Upper lobe of left lung (tissue), 6 donors: ENCODE measurements at places on chromosomes 7 and 10.
A peak's percentile ranks its signal among the peaks of the same experiment; 100 is the strongest.

GRCh38 chr7:25496476-25497368, 268.4 kb upstream of the NPVF start:
- DNase-seq: no peak

GRCh38 chr7:80815733-80816132, 103.1 kb downstream of the SEMA3C start:
- DNase-seq: no peak

DNA sequence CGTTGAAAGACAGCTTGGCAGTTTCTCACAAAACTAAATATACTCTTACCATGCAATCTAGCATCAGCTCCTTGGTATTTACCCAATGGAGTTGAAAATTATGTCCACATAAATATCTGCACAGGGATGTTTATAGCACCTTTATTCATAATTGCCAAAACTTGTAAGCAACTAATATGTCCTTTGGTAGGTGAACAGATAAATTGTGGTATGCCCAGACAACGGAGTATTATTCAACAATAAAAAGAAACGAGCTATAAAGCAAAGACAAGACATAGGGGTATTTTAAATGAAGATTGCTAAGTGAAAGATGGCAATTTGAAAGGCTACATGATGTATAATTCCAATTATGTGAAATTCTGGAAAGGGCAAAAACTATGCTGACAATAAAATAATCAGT, 162.5 kb upstream of the PTN start:
- no peak for DNase-seq

- DNase-seq: peak; percentile 56
Measured at GRCh38 chr10:79137826-79138225, 69.1 kb downstream of the ZMIZ1 start.

DNA sequence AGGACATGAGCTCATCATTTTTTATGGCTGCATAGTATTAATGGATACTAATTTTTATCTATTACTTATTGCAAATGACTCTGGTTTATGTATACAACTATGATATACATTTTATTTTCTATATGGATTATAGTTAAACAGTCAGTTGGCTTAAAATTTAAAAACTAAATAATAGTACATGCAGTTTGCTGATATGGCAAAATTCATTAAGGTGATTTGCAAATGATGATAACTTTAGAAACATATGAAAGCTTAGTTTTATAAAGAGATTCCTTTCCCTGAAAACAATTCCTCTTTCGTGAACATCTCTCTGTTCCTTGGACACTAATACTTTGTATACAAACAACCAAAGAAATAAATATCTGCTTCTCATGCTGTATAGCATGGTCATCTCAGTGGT, 165.5 kb upstream of the SEMA3E start:
- no peak for DNase-seq

- no peak for DNase-seq
Measured at GRCh38 chr10:19730907-19731217, 85.4 kb upstream of the PLXDC2 start.

GRCh38 chr10:131689486-131689885, 211.3 kb upstream of the PPP2R2D start:
- DNase-seq: no peak

- no peak for DNase-seq
Measured at GRCh38 chr7:9091282-9091681, 657.9 kb downstream of the NXPH1 start.

- DNase-seq: no peak
Measured at GRCh38 chr7:110944966-110945644, 145.8 kb upstream of the LRRN3 start.

DNA sequence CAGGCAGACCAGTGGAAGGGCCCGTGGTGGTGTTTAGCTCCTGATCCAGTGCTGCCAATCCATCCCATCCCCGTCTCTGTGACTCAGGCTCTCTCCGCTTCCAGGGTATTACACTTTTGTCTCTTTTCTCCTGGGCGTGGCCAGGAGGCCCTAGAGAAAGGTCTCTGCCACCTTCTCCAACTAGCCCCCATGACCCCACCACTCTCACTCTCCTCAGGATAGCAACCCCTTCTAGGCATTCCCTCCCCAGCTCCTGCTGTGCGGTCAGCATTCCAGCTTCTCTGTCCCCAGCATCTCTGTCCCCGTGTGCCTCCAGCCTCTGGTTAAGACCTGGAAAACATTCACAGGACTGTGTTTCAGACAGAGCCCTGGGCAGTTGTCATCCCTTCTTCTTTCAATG, 36.2 kb upstream of the R3HCC1L start:
- peak; percentile 10 for DNase-seq

DNA sequence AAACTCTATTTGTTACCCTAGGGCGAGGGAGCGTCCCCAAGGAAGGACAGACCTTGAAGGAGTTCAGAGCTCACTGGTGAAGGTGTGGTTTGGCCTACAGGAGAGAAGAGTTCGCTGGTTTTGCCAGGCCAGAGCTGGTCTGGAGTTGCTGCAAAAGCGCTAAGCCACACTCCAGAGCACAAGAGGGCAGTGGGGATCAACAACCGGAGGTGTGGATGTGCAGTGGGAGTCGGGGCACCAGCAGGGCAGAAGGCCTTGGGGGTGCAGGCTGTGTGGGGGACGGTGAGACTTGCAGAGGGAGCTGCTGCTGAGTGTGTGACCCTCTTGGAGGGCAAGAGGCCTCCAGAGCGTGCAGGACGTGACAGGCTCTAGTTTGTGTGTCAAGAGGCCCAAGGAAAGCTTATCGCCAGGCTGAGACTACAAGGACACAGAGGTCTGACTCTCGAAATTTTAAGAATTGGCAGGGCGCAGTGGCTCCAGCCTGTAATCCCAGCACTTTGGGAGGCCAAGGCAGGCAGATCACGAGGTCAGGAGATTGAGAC, 14.3 kb upstream of the CUL1 start:
- peak; percentile 24 for DNase-seq

GRCh38 chr7:123715799-123716198, 33.0 kb downstream of the WASL start:
- no peak for DNase-seq

DNA sequence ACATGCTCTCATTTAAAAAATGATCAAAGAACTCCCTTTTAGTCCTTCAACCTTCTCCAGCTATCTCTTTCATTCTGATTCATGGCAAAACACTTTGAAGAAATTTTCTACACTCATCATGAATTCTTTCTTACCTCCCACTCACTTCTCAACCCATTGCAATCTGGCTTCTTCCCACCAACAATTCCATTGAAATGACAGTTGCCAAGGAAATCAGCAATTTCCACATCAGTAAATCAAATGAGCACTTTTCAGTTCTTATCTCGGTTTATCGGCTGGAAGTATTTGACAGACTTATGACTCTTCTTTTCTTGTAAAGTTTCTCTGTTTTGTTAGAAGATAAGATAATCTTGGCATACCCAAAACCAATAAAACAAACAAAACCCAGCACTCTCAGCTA, 99.1 kb upstream of the CACNA2D1 start:
- no peak for DNase-seq

DNA sequence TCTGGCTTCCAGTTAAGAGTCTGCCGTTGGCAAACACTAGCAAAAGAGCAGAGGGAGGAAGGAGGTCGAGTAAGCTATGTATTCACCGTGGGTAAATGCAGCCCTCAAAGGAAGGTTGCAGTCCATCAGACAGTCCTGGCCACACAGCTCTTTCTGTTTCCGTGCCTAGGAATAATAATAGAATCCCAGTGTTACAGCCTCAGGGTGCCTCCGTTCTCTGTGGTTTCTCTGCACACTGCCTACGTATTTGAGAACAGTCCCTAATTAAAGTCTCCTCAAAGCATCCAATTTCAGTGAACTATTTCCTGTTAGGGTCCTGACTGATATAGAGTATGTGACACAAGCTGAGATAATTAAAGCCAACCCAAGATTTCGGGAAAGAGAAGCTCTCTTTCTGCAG, 176.7 kb downstream of the GPAM start:
- DNase-seq: no peak

- peak; percentile 98 for DNase-seq
Measured at GRCh38 chr7:96321658-96322372, at the start of gene SLC25A13. Gene SLC25A13, minus strand, starts transcription at chr7:96322098. Its CDS starts 142 bp downstream, at chr7:96321956.

GRCh38 chr7:86733783-86734182, 90.1 kb downstream of the GRM3 start:
- DNase-seq: no peak

- DNase-seq: no peak
Measured at GRCh38 chr10:112340601-112341000, 33.3 kb upstream of the ACSL5 start.

GRCh38 chr10:11842411-11842810, 19.3 kb downstream of the PROSER2 start:
- DNase-seq: no peak

- DNase-seq: no peak
Measured at GRCh38 chr10:88702848-88703597, 3.0 kb upstream of the LIPK start.

DNA sequence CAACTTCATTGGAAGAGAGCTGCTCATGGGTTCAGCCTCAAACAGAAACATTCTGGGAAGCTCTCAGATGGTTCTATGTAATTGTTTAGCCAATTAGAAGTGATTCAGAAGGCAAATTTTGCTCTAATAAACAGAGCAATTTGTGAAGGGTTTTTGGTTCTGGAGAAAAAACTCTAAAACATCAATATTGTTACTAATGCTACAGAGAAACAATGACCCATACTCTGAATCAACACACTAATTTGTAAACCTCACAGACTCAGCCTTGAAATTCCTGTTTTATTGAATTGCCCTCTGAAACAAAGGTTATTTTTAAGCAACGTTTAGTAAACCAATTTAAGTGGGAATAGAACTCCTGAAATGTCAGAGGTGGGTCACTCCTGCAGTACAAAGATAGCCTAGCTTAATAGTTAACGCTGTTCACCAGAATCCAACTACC, 171.6 kb upstream of the SVIL start:
- DNase-seq: no peak

DNA sequence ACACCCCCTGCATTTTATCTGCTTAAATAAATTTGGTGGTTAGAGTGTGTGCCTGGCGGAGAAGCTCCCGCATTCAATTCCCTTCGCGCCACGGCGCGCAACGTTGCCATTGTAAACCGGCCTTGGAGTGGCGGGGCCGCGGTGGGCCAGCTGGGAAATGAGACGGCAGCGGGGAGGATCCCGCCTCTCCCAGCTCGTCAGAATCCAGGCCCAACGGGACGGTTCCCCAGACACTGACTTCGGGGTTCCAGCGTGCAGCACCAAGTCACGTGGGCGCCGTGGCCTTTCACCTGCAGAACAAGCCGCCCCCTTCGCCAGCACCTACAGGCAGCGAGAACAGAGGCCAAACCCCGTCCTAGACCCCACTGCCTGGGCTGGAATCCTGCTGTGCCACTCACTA, 103.4 kb downstream of the GRID1 start:
- DNase-seq: peak; percentile 15

DNA sequence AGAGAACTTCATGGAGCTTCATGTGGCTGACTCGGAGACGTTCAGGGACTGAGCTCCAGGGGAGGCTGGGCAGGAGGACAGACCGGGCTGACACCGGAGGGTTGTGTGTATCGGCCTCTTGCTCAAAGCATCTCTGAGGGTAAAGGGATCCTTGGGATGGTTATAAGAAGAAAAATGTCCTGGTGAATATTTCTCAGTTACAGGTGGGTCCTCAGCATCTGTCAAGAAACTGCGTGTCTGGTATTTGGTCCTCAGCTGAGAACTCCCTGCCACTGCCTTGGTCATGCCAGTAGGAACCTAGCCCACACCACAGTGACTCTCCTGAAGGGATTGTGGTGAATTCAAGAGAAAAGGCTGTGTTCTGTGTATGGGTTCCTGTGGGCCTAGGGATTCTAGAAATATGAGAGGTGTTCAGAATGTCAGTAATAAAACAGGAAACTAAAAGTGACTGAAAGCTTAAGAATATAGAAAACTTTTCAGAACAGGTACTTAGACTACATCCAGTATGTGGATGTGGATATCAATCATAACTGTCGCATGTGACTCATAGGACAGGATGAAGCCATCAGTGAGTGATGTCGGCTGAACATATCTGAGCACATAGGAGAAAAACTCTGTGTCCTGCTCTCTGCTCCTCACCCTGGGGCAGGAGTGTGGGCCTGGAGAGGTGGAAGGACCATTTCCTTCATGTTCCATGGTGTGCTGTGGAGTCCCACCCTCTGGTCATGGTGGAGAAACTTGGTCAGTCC, 28.4 kb downstream of the MBL2 start:
- DNase-seq: no peak

- no peak for DNase-seq
Measured at GRCh38 chr7:99829524-99830160, 1.8 kb downstream of the CYP3A43 start.

- DNase-seq: no peak
Measured at GRCh38 chr10:70440296-70441160, 953 bp downstream of the NODAL start.

DNA sequence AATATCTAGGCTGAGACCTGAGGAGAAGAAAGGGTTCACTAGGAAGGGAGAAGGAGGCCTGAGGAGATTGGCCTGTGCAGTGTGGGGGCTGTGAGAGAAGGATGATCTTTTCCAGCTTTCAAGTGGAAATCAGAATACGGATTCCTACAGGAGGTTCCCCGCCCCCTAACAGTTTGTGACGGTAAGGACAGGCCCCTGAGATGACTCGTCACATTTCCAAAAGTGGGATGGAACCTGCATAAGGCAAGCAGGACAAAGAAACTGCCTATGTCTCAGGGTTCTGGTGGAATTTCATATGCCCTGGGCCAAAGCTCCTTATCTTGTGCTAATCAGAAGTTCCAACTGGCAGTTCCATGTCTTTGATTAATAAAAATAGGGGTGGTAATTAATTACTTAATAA, 275.6 kb downstream of the SNX10 start:
- DNase-seq: no peak

DNA sequence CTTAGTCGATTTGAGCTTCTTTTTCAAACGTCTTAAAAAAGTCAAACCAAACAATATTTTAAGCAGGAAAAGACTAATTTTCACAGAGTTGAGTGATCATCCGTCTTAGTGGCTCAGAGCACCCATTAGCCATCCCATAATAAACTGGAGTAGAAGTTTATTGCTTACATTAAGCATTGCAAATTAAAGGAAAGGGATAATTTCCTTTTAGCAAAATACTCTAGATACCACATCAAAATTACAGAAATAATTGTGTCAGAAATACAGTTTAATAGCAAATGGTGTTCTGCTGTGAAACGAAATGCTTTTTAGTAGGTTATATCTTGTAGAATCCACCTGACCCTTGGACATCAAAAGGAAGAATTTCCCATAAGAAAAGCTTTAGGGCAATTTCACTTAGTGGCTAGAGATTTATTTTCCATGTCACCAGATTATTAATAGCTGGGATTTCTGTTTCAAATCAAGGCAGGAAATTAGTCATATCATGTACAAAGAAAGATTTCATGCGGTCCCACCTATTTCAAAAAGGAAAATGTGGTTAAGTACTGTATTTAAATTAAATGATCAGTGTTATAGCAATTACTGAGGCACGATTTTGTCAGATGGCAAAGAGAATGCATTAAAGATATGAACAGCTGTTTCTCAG, 96.2 kb downstream of the NPTX2 start:
- DNase-seq: no peak

- no peak for DNase-seq
Measured at GRCh38 chr7:155921804-155922066, 109.5 kb upstream of the SHH start.

- DNase-seq: no peak
Measured at GRCh38 chr10:78445308-78445707, 411.6 kb downstream of the RPS24 start.

GRCh38 chr10:132657748-132658147, 120.2 kb downstream of the INPP5A start:
- no peak for DNase-seq

GRCh38 chr10:30353851-30354250, 4.8 kb upstream of the MTPAP start:
- no peak for DNase-seq
